ENCODE measurements at places on chromosomes 7 and 10.
A peak's percentile ranks its signal among the peaks of the same experiment; 100 is the strongest.

- no peak for DNase-seq
These were observed 10.7 kb downstream of the AMZ1 start for GRCh38 chr7:2698581-2699288.

GRCh38 chr10:50648089-50648934, 24.6 kb upstream of the SGMS1 start:
- no peak for DNase-seq

- DNase-seq: no peak
These were observed 496 bp downstream of the BRI3 start for GRCh38 chr7:98281757-98282606.

DNA sequence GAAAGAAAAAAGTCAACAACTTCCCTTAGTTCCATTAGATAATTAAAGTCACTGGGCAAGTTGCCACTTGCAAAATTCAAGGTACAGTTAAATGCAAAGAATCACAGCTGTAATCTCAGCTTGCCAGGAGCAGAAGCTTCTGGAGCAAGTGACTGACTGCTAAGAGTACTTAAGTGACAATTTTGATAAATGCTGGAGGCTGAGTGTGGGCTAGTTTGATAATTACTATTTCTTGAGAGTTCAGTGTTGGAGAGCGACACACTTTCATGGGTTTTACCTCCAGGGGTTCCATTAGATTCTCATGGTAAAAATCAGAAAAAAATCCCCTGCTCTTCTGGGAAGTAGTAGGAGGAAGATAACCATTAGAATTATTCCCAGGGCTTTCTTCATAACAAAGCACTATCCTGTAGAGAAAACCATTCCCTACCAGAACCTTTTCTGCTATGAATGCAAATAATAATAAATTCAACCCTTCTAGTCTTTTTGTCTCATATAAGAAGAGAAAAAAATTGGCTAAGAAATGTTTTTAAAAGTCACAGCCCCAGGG, 486.3 kb downstream of the POM121L12 start:
- no peak for DNase-seq

DNA sequence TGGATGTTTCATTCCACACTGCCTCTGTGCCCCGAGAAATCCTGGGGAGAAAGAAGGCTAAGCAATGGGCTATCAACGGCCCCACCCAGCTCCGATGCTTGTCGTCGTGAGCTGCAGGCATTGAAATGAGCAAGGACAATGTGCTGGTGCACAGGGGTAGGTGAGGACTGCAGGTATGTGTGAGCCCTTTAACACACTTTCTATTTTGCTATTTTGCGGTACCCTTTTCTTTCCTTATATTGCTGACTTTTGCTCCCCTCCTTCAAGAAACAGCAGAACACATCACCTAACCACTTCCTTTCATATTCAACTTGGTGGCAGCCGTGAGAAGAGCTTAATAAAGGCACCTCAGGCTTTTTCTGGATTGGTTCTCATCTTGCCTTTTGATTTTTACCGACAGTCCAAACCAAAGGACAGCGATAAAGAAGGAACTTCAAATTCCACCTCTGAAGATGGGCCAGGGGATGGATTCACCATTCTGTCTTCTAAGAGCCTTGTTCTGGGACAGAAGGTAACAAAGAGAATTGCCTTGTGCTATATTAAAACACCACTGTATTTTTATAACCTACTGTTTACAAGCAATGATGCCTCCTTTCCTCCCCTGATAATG, 39.2 kb downstream of the AIFM2 start:
- DNase-seq: no peak

GRCh38 chr10:100569687-100570481, 34.1 kb downstream of the HIF1AN start:
- no peak for DNase-seq

DNA sequence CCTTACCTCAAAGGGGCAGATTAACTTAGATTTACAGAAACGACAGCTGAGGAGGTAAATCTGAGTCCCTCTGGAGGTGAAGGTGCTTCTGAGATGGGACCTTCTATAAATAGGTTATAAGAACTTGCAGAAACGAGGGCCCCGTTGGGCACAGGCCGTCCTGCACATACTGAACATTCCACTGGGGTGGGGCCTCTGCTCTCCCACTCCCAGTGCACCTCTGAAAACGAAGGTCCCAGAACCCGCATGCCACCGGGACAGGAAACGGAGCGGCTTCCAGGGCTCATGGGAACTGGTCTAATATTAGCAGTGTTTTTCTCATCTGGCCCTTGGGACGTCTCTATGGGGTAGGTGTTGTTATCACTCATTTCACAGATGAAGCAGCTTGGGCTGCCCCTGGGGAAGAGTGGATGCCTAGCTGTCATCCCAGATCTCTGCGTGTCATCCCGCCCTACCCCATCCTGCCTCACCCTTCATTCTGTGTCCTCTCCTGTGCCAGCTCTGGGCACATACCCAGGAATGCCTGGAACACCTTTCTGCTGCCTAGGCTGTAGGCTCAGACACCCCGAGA, 19.6 kb downstream of the C10orf62 start:
- no peak for DNase-seq

DNA sequence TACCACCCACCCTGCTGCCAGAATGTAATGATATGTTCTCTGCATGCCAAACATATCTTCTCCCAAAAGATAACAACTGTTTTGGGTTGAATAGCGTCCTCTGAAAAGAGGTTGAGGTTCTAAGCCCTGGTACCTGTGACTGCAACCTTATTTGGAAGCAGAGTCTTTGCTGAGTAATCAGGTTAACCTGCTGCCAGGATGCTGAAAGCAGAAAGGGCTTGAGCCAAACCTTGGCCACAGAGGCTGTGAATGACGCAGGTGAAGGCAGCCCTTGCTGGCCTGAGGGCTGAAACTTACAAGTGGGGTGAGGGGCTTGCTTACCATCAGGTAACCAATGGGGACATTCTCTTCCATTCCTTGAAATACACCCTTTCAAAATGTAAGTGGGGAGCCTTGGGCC, 151.8 kb upstream of the RHEB start:
- no peak for DNase-seq

- no peak for DNase-seq
These were observed 39.4 kb upstream of the GRB10 start for GRCh38 chr7:50822110-50822509.

DNA sequence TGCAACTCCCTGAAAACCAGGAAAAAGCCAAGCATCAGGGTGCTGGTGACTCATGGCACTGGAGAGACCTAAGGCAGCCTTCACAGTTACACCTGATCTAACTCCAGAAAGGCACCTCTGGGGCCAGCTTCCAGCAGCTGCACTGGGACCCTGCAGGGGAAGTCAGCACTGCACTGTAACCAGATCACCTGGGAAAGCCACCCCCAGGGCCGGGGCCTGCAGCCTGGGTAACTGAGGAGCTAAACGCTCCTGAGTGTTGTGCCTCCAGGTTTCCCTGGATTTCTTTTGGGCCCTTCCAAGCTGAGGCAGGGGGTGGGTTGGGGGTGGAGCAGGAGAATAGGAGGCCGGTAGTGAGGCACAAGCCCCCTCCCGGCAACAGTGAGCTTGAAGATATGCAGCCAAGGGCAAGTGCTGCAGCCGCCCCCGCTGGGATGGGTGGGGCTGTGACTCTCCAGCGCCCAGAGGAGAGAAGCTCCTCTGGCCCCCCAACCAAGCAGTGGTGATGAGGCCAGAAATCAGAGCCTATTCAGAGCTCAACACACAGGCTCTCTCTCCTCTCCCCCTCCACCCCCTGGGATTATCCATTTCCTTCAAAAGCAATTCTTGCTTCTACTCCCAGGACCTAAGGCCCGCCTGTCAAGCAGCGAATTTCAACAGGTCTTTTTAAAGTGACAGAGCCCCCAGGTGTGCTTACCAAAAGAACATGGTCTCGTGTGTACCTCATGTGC, 2.6 kb downstream of the CXCL12 start:
- no peak for DNase-seq

GRCh38 chr7:150923196-150923595, 54.9 kb downstream of the KCNH2 start:
- peak; percentile 9 for DNase-seq

DNA sequence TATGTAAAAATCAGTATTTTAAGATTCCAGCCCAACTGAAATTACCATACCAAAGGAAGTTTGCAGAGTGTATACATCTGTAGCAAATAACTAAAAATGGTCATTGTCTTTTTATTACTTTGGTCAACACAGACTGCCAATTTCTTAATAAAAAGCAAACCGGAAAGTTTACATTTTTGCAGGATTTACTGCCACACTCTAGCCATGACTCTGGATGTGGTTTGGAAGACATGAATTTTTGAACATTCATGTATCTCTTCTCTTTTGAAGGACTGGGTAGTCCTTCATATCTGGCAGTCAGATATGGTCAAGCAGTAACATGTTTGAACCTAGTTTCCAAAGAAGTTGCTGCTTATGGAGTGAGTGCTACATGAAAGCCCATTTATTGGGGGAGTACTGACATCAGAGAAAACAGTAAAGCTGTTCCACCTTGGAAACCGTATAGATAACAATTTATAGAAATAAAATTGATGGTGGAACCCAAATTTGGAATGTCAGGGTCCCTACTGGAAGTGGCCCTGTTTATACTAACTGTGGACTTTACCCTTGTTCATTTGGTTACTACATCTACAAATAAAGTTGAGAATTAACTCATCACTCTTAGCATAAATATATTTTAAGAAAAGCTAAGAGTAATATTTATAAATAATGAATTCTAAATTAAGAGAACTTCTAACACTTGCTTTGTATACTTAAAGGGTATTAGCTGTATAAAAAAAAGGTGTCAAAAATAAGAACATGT, 84.6 kb downstream of the ZMYND11 start:
- DNase-seq: no peak
